Hematopoietic multipotent progenitor cell (in vitro differentiated cells): ENCODE measurements at places on chromosomes 12 and 14.

DNA sequence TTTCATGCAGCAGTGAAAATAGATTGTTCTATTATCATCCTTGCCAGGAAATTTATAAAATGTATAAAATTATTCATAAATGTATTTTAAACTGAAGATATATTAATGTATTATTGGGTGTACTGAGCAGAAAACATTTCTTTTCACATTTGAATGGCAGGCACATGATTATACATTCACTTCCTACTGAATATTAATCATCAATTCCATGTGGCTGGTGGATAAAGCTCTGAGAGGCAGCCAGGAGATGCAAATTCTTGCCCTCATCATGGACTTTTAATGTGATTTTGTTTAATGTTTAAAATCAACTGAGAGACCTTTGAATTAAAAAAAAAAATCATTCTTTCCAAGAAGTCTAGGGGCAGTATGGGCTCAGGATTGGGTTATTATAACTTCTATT lies 40.8 kb downstream of the ANO6 start:
- no peak for DNase-seq

GRCh38 chr14:74595006-74595735 lies 16.9 kb downstream of the LTBP2 start:
- DNase-seq: no peak

DNA sequence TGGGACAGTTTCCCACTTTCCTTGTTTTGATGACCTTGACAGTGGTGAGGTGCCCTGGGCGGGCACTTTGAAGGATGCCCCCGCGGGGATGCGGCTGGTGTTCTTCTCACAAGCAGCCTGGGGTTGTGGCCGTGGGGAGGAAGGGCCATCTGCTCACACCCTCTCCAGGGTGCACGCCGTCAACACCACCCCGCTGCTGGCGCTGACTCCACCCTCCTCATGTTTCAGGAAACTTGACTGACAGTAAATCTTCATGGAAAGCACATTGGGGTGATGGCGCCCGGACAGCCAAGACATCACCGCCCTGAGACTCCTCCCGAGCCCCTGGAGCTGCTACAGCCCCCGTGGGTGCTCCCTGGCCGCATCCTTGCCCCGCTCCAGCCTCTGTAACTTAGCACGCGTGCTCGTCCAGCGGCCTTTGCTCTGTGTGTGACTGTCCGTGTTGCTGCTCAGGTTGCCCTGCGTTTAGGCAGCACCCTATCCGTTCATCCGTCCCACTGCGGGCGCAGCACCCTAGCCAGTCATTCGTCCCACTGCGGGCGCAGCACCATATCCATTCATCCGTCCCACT lies 150.2 kb upstream of the C14orf180 start:
- no peak for DNase-seq

DNA sequence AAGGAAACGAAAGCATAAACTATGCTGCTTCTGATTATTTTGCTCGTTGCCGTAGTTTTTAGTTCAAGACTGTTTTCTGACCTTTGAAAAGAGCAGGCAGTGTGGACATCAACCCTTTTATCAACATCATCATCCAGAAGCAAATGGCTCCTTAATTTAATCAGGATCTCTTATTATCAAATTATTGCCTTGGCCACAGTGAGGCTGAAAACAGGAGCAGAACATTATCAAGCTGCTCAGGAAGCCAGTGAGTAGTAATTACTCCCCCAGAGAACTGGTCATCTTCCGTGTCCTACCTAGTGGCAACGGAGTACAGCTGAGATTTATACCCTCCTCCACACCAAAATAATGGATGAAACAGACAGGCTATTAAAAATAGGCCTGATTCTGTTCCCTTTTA lies 2.2 kb upstream of the DIABLO start:
- no peak for DNase-seq

GRCh38 chr12:3242199-3242863 lies 165.2 kb downstream of the TSPAN9 start:
- DNase-seq: no peak

DNA sequence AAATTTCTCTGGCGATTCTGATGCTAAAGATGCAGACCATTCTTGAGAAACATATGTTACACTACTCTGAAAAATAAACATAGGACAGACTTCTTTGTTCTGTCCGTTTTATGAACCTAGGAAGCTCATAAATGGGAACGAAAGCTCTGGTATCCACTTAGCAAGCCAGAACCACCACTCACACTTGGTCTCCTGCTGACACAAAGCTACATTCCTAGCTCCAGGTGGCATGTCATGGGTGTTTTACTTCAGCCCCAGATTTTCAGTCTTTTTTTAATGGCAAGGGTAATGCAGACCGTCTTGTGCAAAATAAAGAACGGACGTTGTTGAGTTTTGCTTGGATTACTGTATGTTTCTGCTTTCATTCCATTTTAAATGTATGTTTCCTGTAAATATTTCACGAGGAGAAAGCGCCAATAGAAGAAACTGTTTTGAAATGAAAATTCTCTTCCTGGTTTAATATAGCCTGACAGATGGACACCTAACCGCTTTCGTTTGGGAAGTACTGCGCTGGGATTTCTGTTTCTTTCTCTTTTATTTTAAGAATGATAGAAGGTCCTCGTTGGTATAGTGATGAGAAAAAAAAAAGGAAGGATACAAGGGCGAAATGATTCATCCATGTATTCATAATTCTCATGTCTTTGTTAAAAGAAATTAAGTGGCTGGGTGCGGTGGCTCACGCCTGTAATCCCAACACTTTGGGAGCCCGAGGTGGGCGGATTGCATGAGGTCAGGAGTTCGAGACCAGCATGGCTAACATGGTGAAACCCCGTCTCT lies 871 bp upstream of the COQ5 start:
- DNase-seq: peak; percentile 12
